Nucleus accumbens (tissue), 56 donors: ENCODE measurements at places on chromosomes 1 and 21.

DNA sequence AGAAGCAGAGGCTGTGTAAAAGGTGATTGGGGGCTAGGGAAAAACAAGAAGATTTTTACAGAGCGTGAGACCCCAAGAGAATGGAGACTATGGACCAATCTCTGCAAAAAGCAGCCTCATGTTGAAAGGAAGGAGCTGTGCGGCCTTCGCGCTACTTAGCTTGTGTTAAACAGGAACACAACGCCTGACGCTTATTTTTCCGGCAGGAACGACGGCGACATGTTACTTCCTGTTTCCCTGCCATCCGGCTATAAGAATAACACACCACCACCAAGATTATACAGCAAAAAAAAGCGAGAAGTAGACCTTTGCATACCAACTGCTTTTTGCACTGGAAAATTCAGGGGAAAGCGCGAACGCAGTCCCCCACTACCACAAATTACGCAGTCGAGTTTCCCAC lies 272.7 kb downstream of the FAM72C start:
- DNase-seq = no peak

DNA sequence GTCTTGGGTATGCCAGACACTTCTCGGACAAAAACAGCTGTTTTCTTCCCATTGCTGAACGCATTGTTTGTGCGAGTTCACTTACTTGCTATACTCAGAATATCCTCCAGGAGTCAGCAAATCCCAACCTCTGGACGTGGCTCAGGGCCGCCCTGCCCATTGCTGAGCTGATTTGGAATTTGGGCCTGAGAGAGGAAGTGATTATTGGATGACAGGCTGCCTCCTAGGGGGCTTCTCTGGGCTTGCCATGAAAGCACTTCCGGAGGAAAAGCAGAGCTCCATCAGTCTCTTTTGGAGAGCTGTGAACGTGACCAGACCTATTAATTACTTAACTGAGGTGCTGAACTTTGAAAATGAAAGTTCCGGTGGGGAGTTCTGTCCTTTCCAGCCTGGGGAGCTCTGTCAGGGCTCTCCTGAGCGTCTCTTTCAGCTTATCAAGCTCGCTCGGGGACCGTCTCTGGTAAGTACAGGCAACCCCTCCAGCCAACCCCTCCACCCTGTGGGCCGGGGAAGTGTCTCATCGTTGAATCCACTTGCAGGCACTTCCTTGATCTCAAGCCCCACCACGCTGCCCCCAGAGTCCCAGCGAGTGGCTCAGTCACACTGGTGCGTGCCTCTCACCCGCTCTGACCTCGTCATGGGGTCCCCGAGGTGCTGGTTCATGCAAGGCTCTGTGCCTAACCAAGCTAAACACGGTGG lies 76.9 kb downstream of the CLIC6 start:
- DNase-seq = peak; percentile 47

GRCh38 chr1:203055161-203055799 lies 29.0 kb downstream of the PPFIA4 start:
- DNase-seq = no peak

GRCh38 chr1:69321311-69321710 lies 246.4 kb upstream of the LRRC7 start:
- DNase-seq = no peak

GRCh38 chr1:211281320-211282022 lies 22.3 kb downstream of the RCOR3 start:
- no peak for DNase-seq

GRCh38 chr21:29217818-29218291 lies 80.9 kb upstream of the BACH1 start:
- DNase-seq = no peak

GRCh38 chr1:53968125-53968513 lies 22.0 kb downstream of the LRRC42 start:
- DNase-seq = no peak

DNA sequence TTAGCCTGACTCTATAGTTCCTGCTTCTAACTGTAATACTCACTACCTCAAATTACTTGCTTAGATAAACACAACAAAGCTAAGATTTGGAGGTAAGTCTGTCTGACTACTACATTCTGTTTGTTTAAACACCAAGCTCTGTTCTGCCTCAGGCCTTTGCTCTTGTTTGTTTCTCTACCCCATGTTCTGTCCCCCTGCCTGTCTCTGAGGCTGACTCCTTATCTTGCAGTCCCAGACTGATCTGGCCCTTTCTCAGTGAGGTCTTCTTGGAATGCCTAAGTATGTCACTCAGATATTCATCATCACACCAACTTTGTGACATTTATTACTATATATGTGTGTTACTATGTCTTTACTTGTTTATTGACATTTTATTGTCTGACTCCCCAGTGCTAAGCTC lies 425.5 kb downstream of the LMO4 start:
- no peak for DNase-seq

DNA sequence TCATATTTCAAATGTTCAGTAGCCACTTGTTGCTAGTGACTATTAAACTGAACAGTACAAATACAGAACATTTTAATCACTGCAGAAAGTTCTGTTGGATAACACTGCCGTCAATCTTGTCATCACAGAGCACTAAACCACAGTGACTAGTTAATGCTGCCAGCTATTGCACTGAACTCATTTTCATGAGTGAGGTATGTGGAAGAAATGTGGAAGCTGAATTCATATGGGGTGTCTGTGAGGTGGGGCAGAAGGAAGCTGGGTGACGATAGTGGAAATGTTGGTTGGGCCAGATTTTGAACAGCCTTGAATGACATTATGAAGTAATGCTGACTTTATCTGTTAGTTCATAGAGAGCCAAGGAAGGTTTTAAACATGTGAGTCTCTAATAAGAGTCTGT lies 49.6 kb downstream of the OSBPL9 start:
- DNase-seq = no peak

GRCh38 chr1:162699366-162699765 lies 67.1 kb downstream of the DDR2 start:
- DNase-seq = no peak

DNA sequence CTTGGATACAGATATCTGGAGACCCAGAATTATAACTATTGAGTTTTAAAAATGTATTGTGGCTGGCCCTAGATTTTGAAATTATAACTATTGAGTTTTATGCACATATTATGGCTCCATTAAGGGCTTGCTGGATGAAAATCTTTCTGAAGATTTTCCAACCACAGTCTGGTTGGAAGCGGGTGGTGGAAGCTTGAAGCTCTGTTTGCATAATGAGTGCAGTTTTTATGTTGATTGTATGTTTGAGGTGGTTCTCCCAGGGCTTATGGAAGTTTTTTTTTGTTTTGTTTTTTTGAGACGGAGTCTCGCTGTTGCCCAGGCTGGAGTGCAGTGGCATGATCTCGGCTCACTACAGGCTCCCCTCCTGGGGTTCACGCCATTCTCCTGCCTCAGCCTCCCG lies 10.1 kb upstream of the CTPS1 start:
- DNase-seq = no peak

DNA sequence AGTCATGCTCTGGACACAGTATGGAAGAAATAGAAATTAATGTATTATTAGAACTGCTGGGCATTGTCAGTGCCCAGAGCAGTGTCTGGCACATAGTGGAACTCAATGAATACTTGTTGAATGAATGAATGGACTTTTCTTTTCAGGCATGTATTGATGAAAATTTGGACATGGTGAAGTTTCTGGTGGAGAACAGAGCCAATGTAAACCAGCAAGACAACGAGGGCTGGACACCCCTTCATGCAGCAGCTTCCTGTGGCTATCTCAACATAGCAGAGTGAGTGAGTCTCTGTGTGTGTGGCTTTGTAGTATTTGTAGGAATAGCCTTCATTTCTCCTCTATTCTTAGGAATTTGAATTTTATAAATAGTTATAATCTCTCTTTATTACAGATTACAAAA lies 68.1 kb downstream of the PPP1R12B start:
- no peak for DNase-seq

- DNase-seq = no peak
Measured at GRCh38 chr1:235434001-235434400, 66.8 kb downstream of the TBCE start.

DNA sequence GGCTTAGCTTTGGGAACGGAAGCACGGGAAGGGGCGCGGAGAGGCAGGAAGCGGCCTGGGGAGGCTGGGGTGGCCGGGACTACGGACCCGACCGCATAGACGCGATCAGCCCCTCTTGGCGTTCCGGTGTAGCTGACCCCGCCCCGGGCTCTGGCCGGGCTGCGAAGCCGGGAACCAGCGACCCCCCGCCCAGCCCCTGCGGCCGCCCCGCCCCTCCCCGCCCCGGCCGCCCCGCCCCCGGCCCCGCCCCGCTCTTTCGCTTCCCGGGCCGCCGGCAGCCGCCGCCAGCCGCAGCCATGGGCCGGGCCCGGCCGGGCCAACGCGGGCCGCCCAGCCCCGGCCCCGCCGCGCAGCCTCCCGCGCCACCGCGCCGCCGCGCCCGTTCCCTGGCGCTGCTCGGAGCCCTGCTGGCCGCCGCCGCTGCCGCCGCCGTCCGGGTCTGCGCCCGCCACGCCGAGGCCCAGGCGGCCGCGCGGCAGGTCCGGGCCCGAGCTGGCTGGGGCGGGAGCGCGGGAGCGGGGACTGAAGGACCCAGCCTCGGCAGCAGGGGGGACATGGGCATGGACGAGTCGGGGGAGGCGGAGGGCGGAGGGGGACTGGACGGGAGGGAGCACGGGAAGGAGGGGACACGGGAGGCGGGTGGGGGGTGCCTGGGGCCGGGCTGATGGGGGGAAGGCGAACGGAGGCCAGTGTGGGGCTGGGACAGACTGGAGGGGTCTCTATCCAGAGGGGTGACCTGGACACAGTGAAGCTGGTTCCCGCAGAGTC lies at the start of gene SELENON:
Gene SELENON, plus strand, starts transcription at position 259 of the 768 bp plus-strand sequence. Its CDS starts 38 bp downstream, at position 297.
- peak; percentile 29 for DNase-seq

- no peak for DNase-seq
Measured at GRCh38 chr1:166692346-166692745, 146.9 kb upstream of the POGK start.

DNA sequence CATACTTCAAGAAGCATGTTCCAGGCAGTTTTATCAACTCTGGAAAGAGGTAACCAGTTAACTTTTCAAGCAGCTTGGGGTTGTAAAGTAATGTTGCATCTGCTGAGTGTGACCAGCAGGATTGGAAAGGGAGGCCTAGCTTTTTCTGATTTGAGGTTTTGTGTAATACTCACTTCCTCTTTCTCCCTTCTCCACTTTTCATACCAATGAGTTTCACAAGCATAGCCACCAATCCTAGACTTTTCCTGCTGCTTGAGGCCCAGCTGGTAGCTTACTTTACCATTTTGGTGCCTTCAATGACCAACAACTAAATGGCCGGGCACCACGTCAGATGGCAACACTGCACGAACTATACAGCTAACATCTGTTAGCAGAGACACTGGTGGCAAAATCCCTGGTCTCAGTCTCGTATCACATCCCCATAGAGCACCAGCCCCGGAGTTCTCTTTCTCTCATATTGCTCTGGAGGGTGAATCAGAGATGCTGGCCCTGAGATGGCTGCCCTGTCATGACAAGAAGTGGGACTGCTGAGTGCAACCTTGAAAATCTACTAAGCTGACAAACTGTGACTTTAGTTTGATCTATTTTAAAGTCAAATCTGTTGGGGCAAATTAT lies 14.8 kb upstream of the GPR88 start:
- DNase-seq = no peak

DNA sequence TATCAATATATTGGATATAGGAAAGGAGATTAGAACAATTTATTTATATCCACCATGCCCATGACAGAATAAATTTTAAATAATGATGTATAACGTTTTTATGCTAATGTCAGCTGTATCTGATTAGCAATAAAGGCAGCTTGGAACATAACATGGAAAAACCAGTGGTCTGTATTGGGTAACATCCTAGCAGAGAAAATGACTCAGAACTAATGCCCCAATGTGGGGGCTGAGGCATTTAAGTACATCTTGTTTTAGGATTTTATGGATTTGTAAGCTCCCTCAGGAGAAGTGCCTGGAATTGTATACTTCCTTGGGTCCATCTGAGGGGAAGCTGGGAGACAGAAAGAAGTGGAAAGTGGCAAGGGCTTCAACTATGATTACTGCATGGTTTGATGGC lies 82.3 kb downstream of the HMCN1 start:
- no peak for DNase-seq
